Smooth muscle cell of the pulmonary artery (primary cell): ENCODE measurements at places on chromosomes 1 and 21. TPM values are rescaled to one million over a fixed set of nuclear protein-coding genes. Genes with fewer than 3 reads are reported as not detected.

Gene PCSK9
- total RNA-seq, result 0.85 and 2.5 TPM in 2 replicates

Gene AVPR1B
- not detected in 2 replicates for total RNA-seq

Gene WDR3
- total RNA-seq, result 16.3 and 37.7 TPM in 2 replicates

Gene NDUFV3
- total RNA-seq, result 38.9 and 41.9 TPM in 2 replicates

Gene LRRN2
- not detected in 2 replicates for total RNA-seq

Gene GSTM5
- 4.1 and 5.0 TPM in 2 replicates for total RNA-seq

Gene LMX1A
- not detected in 2 replicates for total RNA-seq

Gene PLA2G2D
- total RNA-seq, result not detected in 2 replicates

Gene TNFRSF18
- total RNA-seq, result not detected in 2 replicates

Gene CR1L
- total RNA-seq, result not detected in 2 replicates

Gene PDC
- 0.07 TPM in 1 of 2 replicates, not detected in the other for total RNA-seq

Gene TIE1
- total RNA-seq, result 0.65 and 1.8 TPM in 2 replicates

Gene SAMSN1
- 0.10 TPM in 1 of 2 replicates, not detected in the other for total RNA-seq

Gene BSND
- total RNA-seq, result not detected in 2 replicates

Gene LCE2B
- total RNA-seq, result not detected in 2 replicates

Gene DNALI1
- 3.9 TPM in 2 replicates for total RNA-seq

Gene GUCA2A
- not detected in 2 replicates for total RNA-seq

Gene FAM43B
- 0.07 and 0.13 TPM in 2 replicates for total RNA-seq

Gene TBX19
- 1.2 and 1.7 TPM in 2 replicates for total RNA-seq

Gene WDR77
- 26.7 and 35.2 TPM in 2 replicates for total RNA-seq

Gene MCOLN3
- total RNA-seq, result 0.72 and 0.73 TPM in 2 replicates

Gene BTBD8
- 2.1 and 6.9 TPM in 2 replicates for total RNA-seq
